ENCODE measurements at places on chromosomes 6 and 20.

DNA sequence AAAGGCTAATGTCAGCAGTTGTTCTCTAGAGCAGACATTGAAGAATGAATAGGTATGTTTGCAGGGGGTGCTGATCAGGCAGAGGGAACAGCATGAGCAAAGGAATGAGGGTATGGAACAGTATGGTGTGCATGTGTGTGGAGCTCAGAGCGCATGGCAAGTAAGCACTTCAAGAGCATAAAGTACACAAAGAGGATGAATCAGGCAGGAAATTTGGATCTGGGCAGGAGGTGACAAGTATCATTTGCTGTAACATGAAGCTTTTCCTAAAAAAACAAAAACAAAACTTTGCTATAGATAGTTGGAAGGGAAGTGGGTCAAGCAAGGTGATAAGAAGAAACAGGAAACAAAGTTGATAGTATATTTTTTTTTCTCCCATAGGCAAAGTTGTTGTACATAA lies 746.8 kb downstream of the HDGFL1 start:
- no peak for DNase-seq

- peak; percentile 88 for DNase-seq
Observed at GRCh38 chr6:89079511-89080234, 878 bp upstream of the PNRC1 start.

DNA sequence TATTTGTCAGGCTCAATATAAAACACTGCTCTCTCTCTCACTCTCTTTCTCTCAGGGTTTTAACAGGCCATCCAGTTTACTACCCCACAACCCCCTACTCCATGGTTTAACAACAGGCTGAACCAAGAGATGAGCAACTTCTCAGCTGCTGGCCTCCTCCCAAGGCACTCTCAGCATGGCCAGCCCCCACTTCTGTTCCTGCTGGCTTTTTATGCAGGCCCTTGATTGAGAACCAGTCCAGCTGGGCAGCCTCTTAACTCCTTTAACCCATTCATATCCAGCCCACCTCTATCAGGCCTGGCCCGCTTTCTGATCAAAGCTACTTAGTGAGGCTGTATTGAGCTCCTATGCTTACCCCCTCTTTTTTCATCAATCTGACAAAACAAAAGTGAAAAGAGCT lies 346.8 kb upstream of the POU3F2 start:
- DNase-seq = no peak

DNA sequence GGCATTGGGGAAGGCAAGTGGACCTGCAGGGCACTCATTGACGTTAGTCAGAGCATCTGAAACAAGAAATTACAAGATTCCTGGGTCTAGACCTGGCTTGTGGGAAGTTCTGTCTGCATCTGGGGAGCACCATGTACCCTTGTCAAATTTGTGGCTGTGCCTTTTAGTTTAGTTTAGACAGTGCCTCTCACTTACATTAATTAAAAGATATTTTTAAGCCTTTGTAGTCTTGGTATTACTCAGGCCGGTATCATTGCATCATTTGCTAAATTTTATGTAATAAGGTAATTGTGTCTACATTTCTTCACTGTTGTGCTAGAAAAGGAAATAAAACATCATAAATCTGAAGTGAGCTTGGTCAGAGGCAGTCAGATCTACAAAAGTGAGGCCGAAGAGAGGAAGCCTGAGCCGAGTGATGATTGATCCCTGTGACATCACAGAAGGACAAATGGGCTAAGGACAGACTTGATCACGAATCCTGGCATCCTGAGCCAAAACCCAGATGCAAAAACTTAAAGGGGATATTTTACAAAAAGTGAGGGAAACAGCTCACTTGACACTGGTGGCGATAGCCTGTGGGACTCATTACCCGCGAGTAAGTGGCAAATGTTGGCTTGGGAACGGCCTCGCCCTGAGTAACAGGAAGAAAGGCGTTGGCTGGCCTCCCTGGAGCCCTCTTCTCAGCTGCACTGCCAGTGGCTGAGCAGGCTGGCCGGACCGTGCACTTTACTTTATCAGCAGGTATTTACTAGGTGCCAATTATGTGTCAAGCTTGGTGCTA lies 106.5 kb downstream of the TCP11 start:
- DNase-seq = no peak

DNA sequence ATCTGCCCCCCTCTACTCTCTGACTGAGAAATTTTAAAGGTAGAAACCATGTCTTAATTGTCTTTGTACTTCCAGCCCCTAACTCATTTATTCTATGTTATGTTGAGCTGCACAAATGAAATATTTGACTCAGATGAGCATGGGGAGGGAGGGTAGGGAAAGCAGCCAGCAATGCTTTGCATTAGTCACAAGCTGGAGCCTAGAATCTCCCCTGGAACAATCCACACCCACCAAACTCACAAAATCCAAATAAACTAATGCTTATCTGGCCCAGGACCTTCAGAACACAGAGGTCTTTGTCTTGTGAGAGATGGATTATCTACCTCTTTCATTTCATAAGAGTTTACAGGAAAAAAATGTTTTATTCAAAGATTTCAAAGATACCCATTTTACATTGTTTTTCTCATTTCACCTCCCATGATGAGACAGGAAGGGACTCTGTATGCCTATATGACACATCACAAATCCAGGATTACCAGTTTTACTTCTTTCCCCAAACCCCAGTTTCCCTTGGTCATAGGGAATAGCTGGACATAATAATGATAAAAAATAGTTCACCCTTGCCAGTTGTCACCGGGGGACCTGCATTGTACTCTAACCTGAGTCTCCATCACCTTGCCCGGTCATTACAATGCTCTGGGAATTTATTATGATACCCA lies 466.9 kb downstream of the KIF16B start:
- peak; percentile 14 for DNase-seq

- DNase-seq = no peak
Observed at GRCh38 chr6:169086020-169086419, 167.6 kb downstream of the THBS2 start.

DNA sequence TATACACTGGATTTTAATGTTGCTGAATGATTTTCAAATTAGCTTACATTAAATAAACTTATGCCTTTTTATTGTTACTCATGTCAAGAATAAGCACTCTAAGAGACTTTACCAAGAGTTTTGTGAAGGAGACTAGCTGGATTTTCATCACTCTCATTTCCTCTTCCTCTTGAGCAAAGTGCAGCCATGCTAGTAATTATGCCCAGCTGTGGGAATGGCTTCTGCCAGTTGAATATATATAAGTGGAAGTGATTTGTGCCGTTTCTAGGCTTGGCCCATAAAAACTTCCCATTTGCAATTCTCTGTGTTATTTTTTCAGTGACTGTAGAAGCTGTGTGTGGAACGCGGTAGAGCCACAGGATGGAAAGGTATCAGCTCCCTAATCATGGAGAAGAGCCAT lies 255.8 kb downstream of the HDGFL1 start:
- peak; percentile 20 for DNase-seq

DNA sequence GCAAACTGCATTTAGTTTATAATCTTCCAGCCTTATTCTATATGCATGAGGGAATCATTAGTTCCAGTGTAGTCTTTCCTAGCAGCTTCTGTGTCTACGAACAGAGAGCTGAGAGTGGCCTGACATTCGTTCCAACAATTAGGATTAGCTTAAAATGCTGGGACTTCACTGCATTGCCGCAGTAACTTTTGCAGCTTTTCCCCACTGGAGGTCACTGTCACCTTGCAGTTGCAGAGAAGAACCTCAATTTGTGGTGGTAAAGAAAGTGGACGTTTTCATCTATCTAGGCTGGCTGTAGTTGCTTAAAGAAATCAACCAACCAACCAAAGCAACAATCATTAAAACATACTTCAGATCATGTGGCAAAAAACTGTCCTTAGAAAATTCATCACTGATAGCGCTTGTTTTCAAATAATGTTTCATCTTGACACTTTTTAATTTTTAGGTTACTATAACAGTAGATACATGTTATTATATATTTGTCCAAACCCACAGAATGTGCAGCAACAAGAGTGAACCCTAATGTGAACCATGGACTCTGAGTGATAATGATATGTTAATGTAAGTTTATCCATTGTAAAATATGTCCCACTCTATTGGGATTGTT lies 12.2 kb downstream of the MYLK4 start:
- DNase-seq = peak; percentile 78

DNA sequence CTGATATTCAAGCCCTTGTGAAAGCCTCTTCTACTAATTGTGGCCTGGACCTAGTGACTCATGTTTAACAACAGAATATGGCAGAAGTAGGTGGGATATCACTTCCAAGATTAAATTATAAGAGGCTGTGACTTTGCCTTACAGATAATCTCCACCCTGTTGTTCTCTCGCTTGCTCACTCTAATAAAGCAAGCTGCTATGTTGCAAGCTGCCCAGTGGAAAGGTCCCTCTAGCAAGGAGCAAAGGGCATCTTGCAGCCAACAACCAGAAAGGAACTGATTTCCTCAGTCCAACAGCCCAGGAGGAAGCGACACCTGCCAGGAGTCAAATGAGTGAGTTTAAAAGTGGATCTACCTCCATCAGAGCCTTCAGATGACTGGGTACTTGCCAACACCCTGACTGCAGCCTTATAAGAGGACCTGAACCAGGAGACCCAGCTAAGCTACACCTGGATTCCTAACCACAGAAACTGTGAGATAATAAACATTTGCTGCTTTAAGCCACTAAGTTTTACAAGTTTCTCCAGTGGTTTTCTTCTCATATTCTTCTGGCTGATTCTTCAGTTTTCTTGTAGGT lies 112.6 kb downstream of the FRK start:
- no peak for DNase-seq

GRCh38 chr6:154482858-154483257 lies 27.6 kb downstream of the CNKSR3 start:
- DNase-seq = no peak

GRCh38 chr6:133966654-133967329 lies 13.8 kb downstream of the TBPL1 start:
- DNase-seq = no peak

DNA sequence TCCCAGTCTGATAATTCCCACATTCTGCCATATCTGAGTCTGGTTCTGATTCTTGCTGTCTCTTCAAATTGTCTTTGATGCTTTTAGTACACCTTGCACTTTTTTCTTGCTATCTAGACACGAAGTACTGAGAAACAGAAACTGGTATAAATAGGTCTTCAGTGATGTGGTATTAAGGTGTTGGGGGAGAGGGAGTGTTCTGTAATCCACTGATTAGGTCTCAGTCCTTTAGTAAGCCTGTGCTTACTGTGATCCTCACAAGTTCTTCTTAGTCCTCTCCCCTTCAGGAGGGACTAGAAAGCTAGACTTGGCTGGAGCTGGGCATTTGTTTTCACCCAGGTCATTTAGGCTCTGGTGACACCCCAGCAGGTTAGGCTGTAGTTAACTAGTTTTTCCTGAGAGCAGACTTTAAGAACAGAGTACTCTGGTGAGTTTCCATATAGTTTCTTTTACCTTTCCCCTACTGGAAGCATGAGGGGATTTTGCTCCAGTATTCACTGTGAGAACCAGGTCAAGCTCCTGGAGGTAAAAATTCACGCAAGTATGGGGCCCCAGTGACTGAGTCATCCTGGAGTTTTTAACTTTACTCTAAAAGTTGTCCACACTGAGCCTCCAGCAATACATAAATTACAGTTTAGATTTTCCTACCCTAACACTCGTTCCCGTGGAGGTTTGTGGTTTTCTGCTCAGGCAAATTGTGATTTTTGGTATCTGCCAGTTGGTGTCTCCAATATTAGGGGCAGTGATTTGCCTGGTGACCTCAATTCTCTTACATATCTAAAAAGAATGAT lies 154.6 kb downstream of the CDKAL1 start:
- no peak for DNase-seq

DNA sequence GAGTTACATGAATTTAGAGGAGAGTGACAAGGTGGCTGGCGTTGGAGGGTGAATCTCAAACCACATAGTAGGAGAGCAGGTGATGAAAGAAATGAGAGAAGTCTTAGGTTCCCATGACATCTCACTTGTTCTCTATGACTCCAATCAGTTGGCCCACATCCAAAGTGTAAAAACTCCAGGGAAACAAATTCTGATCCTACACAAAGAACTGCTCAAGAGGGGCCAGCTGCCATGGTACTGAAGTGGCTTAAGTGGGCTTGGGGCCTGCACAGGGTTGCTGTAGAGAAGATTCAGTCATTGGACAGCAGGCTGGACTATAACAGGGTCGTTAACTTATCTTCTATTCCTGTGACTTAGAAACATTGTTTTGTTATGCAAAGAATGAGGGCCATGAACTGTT lies 7.6 kb upstream of the ADGRF4 start:
- no peak for DNase-seq

DNA sequence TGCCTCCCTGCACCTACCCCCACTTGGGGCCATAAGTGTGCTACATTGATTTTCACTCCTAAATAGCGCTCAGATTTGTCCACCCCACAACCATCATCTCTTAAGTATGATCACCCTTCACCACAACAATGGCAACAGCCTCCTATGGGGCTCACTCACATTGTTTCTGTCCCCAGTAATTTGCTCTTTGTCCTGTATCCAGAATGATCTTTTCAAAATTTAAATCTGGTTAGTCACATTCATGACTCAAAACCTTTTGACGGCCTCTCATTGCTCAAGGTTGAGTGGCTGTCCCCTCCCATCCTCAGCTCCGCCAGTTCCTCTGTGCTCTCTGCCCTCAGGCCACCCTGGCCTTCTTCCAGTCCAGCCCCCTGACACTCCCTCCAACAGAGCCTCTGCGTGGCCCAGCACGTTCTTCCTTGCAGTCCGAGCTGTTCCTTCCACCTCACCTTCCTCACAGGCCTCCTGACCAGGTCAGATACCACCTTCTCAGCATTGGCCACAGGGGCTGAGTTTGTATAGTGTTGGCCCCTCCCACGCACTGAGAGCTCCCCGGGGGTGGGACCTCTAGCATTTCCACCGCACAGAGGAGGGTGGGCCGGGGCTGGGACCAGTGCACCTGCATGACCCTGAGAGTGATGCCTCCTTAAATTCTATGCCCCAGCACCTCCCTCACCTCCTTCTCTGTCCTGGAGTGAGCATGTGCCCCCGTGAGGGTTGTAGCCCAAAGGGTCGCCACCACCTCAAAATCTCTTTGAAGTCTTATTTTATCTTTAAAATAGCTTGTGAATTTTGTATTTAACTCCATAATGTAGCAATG lies 2.4 kb upstream of the PPP1R3G start:
- peak; percentile 89 for DNase-seq

DNA sequence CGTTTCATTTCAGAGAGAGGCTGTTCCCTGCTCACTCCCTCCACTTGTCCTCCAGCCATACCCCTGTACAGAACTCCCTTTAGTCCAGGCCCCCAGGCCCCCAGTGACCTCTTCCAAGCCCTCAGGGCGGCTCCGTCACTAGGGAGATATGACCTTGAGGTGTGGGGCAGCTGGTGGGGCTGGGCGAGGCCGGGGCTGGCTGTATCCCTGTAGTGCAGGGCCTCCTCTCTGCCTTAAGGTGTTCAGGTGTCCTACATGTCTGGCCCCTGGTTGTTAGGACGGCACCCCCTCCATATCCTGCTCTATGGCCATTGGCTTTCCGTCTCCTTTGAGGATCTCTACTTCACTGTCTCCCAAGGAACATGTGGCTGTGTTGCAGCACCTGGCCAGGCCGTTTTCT lies 17.4 kb upstream of the SYNDIG1 start:
- no peak for DNase-seq

All from adipocyte (in vitro differentiated cells).